Pancreas (tissue), 10 donors: ENCODE measurements at places on chromosomes 16 and 17.

DNA sequence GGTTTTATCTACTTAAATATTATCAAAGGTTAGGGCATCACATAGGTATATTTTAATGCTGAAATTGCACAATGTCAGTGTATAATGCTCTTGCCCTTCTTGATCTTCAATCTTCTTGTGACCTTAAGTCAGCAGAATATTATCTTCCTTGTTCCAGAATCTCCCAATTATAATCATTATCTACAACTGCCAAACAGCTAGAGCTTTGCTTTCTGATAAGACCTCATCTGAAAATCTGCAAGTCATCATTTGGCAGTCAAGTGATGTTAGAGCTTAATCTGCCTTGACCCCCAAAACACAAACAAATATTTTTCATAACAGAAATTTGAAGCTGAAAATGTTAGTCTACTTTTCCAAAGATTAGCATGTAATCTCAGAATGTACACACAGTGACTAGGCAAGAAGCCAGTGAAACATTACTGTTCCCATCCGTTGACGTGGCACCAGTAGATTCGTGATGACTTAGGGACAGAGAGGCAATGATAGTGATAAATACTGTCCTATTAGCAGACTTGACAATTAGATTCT, 19.8 kb downstream of the REXO5 start:
- no peak for DNase-seq

- no peak for DNase-seq
Observed at GRCh38 chr17:68570526-68570925, 30.6 kb downstream of the FAM20A start.

DNA sequence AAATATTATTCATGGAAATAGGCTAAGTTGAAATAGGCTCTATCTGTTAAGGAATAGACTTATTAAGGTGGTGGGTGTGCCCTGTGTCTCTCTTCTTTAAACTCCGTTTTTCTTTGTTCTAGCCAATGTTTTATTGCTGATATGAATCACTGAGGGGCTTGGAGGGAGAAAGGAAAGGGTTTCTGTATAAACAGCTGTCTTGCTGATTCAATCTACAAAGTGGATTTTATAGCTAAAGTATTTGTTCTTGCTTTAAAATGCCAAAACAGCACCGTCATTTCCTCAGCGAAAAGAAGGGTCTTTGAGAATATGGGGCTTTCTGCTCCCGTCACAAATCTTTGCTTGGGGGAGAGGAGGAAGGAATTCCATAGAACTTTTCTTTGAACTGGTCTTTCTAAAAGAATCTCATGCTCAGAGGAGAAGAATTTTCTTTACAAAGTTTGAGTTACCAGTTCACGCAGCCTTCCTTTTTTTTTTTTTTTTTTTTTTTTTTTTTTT, 39.3 kb downstream of the MSI2 start:
- no peak for DNase-seq

- DNase-seq, result no peak
Observed at GRCh38 chr16:53111078-53111791, 56.4 kb downstream of the CHD9 start.

DNA sequence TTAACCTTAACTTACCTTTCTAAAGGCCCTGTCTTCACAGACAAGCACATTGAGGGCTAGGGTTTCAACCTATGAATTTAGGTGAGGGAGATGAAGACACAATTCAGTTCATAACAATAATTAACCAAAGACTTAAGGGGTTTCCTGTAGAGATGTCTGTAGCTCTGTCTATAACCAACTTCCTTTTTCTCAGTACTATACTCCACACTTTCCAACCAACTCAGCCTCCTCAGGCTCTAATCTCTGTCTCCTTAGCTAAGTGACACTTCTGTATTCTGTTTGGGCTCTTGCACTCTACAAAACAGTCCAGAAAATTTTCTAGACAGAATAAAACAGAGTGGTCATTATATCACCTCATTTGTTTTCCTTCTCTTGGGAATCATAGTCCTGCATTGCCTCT, 25.8 kb downstream of the CAPNS2 start:
- DNase-seq, result no peak

DNA sequence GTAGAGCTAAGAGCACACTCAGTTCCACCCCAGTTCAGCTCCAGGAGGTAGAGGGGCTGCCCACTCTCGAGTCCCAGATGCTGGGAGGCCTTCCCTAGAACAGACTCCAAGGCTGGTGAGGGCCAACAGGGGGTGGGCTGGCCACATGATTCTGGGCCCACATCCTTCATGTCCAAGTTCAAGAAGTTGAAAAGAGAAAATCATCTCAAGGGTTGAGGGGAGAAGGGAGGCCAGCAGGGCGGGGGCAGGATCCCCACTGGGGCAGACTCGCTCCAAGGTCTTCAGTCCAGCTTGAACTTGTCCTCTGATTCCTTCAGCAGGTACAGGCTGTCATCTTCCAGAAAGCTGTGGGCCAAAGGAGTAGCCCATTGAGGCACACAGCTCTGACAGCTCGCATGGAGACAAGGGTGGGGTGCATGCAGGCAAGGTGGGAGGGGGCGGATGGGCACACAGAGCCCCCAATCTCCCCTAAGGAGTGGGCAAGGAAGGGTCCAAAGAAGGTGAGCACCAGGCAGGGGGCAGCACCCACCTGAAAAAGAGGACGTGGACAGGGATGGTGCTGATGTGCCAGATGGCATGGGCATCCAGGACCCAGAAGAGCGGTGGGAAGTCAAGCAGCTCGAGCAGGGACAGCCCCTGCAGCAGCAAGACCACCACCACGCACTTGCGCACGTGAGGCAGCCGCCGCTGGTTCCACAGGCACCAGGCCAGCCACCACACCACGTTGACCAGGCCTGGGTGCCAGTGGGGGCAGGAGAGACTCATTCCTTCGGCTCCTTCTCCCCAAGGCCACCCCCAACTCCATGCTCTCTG, 4.5 kb downstream of the PNMT start:
- DNase-seq, result no peak

DNA sequence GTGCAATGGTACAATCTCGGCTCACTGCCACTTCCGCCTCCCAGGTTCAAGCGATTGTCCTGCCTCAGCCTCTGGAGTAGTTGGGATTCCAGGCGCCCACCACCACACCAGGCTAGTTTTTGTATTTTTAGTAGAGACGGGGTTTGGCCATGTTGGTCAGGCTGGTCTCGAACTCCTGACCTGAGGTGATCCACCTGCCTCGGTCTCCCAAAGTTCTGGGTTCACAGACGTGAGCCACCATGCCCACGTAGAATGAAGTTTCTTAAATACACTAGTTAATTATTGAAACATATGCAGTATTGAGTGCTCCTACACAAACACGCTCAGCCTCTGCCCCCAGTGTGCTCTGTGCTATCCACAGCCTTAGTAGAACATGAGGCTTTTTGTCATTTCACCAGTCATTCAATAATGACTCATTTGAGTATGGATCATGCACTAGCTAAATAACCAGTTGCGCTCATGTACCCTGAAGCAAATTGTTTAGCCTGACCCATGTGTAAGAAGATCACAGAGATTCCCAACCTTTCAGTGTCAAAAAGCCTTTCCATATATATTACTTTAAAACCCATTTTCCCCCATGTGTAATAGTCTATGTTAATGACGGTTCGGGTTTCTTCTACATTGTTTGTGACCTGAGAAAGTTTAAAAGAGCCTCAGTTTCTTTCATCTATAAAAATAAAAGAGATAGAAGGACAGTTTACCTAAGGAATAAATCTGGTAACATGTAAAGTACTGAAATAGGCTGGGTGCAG, 49.7 kb downstream of the TUBD1 start:
- peak; percentile 44 for DNase-seq

- DNase-seq, result no peak
Observed at GRCh38 chr16:53893731-53894435, 189.9 kb downstream of the FTO start.
